ENCODE measurements at places on chromosomes 12 and 14.
A peak's percentile ranks its signal among the peaks of the same experiment; 100 is the strongest.

DNA sequence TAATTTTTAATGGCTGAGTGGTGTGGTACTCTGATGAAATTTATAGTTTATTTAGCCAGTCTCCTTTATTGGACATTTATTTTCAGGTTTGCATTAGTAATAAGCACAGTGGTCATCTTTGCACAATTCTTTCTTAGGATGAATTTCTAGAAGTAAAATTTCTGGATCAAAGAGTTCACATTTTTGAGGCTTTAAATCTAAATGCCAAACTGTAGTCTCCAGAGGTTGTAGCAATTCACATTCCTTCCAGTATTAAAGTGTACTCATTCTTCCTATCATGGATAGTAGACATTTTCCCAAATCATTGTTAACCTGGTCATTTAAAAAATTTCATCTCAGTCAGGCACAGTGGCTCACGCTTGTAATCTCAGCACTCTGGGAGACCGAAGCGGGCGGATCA is 24.8 kb downstream of the SLC39A9 start:
- no peak for DNase-seq

GRCh38 chr12:69497308-69498026 is 27.3 kb downstream of the FRS2 start:
- no peak for DNase-seq

GRCh38 chr14:58566979-58567378 is 70.8 kb upstream of the DACT1 start:
- no peak for DNase-seq

GRCh38 chr14:60736494-60736893 is 1.9 kb downstream of the MNAT1 start:
- no peak for DNase-seq

DNA sequence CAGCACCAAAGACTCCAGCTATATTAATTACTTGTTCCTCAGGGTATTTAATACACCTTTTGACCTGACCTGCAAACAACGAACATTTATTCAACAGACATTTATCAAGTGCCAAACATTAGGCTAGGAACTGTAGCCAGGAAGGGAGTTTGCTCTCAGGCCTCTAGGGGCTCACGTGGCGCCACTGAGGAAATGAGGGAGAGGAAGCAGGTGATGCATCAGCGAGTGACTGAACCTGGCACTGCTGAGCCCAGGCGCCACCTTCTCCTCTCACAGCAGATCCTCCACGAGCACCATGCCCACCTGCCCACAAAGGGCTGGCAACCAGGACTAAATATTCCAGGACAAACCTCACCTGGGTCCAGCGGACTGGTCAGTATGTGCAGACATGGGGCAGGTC is 50.2 kb downstream of the SETD3 start:
- no peak for DNase-seq

- no peak for DNase-seq
These were observed 116.2 kb upstream of the ARID2 start for GRCh38 chr12:45613296-45613695.

GRCh38 chr14:55843718-55844403 is 263.9 kb downstream of the KTN1 start:
- DNase-seq, result no peak

- no peak for DNase-seq
These were observed 104.8 kb upstream of the CNTN1 start for GRCh38 chr12:40587421-40587820.

- no peak for DNase-seq
These were observed 70.7 kb downstream of the ATXN7L3B start for GRCh38 chr12:74608231-74608775.

GRCh38 chr12:28603801-28604200 is 413.5 kb downstream of the CCDC91 start:
- DNase-seq, result no peak

DNA sequence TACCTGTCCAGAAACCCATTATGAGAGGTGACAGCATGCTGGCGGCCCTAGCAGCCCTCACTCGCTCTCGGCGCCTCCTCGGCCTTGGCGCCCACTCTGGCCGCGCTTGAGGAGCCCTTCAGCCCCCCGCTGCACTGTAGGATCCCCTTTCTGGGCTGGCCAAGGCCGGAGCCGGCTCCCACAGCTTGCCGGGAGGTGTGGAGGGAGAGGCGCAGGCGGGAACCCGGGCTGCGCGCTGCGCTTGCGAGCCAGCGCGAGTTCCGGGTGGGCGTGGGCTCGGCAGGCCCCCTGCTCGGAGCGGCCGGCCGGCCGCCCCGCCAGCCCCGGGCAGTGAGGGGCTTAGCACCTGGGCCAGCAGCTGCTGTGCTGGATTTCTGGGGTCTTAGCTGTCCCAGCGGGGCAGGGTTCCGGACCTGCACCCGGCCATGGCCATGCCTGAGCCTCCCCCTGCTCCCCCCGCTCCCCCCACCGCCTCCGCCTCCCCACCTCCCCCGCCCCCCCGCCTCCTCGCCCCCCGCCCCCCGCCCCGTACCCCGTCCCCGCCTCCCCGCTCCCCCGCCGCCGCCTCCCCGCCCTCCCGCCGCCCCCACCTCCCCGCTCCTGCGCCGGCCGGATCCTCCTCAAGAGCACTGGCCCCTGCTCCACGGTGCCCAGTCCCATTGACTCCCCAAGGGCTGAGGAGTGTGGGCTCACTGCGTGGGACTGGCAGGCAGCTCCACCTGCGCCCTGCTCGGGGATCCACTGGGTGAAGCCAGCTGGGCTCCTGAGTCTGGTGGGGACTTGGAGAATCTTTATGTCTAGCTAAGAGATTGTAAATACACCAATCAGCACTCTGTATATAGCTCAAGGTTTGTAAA is 163.1 kb downstream of the KLHL28 start:
- DNase-seq, result no peak

GRCh38 chr12:53751336-53752191 is at the start of gene CISTR:
Gene CISTR, minus strand, starts transcription at chr12:53751979.
- DNase-seq, result peak; percentile 71
